Naive thymus-derived CD4-positive, alpha-beta T cell (primary cell): ENCODE measurements at places on chromosomes 16 and 17.
A peak's percentile ranks its signal among the peaks of the same experiment; 100 is the strongest.

DNA sequence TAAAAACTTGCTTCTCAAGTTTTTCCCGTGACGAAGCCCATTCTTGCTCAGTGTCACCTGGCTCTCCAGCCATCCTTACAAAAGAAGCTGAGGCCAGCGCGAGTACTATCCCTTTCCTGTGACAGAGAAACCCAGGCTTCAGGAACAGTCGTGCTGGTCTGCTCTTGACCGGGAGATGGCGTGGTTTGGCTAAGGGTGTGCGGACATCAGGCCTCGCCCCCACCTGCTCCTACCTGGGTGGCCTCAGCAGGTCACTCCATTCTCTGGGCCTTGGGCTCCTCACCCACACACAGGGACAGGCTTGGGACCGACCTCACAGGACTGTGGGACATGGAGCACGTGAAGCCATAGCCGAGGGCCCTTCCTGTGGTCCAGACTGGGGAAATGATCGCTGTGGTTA is 75.2 kb upstream of the CIBAR2 start:
- no peak for DNase-seq

DNA sequence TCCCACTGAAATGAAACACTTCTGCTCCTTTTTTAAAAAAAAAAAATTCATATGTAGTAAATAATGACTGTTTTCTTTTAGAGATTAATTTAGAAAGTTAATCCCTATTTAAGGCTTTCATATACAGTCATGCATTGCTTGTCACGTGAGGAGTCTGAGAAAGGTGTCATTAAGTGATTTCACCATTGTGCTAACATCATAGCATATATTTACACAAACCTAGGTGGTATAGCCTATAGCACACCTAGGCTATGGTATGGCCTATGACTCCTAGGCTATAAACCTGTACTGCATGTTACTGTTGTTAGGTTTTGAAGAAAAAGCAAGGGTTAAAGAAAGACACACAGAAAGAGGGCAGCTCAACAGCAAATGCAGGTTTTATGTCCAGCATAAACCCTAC is 13.7 kb downstream of the PPY start:
- no peak for DNase-seq

GRCh38 chr17:77372444-77373298 is 231.9 kb downstream of the SEC14L1 start:
- DNase-seq = peak; percentile 52

DNA sequence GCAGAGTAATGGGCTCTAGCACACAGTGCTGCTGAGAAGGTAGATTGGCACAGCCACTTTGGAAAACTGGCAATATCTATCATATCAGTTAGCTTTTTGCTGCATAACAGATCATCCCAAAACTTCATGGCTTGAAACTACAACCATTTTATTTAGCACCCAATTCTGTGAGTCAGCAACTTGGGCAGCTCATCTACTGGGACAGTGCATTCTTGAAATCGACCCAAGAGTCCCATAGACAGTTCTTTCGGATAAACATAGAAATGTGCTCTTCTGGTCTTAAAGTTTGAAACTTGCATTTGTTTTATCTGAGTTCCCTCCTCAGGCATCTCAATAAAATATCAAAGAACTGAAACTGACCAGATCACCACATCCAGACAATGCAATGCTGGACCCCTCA is 76.7 kb downstream of the CEP112 start:
- DNase-seq = no peak

- DNase-seq = no peak
These were observed 69.5 kb downstream of the CMIP start for GRCh38 chr16:81514041-81514559.

GRCh38 chr17:1454541-1454940 is 1.5 kb downstream of the CRK start:
- DNase-seq = no peak

DNA sequence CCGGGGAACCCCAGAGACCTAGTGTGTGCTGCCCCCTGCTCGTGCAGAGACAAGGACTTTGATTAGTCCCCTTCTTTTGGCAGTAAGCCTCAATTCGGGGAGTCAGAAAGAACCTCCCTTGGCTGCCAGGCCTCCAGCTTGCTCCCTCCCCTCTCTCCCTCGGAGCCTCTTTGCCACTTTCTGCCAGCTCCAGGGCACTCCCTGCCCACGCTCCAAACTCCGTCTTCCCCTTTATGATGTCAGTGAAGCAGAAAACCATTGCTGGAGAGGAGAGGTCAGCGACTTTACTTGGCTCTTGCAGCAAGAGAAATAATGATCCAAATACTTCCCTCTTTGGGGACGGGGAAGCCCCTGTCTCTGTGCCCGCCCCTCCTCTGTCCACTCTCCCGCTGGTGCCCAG is 28.1 kb downstream of the TTYH2 start:
- DNase-seq = no peak

GRCh38 chr17:58254803-58255202 is 16.4 kb downstream of the LPO start:
- DNase-seq = no peak
